CD8-positive, alpha-beta memory T cell (primary cell): ENCODE measurements at places on chromosomes 7 and 10.

GRCh38 chr7:22255834-22256233, 101.1 kb downstream of the RAPGEF5 start:
- DNase-seq: no peak

- DNase-seq: no peak
Measured at GRCh38 chr7:134747326-134747725, 32.1 kb upstream of the CALD1 start.

GRCh38 chr10:80199828-80200227, 5.5 kb downstream of the ANXA11 start:
- DNase-seq: no peak

GRCh38 chr7:2173189-2173827, 59.4 kb downstream of the MAD1L1 start:
- no peak for DNase-seq

GRCh38 chr7:101680406-101681145, 51.5 kb upstream of the MYL10 start:
- DNase-seq: no peak

- DNase-seq: no peak
Measured at GRCh38 chr10:65110009-65110408, 1588.8 kb downstream of the REEP3 start.

DNA sequence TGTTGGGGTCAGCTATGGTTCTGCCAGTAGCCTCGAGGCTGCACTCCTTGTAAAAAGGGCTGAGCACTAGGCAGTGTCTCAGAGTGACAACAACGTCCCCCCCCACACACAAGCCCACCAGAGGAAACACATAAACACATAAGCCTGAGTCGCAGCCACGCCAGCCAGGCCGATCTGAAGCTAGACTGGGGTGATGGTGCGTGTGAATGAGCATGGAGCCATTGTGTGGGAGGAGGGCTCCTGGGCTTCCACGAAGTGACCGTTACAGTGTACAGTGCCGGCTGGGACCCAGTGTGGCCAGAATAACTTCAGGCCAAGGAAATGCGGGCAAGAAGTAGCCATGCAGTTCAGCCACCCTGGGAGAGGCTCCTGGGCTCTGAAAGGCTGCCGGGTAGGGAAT, 3.7 kb upstream of the C10orf105 start:
- no peak for DNase-seq

GRCh38 chr7:8490391-8491045, 57.1 kb downstream of the NXPH1 start:
- no peak for DNase-seq

GRCh38 chr7:32489788-32490126, 423 bp downstream of the LSM5 start:
- no peak for DNase-seq

- DNase-seq: no peak
Measured at GRCh38 chr7:18896343-18896975, 221.0 kb downstream of the TWIST1 start.

DNA sequence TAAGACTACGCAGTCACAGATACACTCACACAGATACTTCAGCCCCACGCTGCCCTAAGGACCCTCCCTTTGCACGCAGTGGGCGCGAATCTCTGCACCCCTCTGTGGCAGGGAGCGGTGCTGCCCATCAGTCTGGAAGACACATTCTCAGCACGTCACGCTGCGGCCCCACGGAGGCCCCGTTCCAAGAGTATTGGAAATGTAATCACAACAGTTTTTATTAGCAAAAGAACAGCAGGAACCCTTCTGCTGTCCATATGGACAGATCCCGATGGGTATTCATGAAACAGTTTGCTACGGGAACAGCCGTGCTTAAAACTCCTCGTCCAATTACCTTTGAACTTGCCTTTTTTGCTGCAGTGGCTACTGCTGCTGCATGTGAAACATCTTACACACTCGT, 131.0 kb downstream of the RPS24 start:
- no peak for DNase-seq

DNA sequence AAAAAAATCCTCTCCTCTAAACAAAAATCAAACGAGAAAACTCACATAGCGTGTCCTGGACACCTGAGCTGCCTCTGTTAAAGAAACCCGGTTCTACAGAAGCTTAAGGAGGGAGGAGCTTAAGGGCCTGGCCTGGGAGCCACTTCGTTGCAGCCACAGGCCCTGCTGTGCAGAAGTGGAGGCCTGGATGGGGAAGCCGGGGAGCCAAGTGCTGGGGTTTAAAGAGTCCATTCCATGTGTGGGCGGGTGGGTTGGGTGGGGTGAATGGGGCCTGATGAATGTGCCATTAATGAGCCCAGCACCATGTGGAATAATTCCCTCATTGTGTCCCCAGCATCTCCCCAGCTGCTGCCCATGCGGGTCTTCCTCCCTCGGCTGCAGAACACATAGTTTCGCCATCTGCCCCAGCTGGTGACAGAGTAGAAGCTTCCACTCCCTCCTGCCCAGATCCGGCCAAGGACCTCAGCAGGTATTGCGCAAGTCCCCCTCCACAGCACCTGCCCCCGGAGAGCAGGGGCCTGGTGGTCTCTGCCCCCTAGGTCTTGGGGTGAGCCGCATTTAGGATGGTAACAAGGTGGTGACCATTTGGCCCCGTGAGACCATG, 127.8 kb upstream of the BTBD16 start:
- no peak for DNase-seq

DNA sequence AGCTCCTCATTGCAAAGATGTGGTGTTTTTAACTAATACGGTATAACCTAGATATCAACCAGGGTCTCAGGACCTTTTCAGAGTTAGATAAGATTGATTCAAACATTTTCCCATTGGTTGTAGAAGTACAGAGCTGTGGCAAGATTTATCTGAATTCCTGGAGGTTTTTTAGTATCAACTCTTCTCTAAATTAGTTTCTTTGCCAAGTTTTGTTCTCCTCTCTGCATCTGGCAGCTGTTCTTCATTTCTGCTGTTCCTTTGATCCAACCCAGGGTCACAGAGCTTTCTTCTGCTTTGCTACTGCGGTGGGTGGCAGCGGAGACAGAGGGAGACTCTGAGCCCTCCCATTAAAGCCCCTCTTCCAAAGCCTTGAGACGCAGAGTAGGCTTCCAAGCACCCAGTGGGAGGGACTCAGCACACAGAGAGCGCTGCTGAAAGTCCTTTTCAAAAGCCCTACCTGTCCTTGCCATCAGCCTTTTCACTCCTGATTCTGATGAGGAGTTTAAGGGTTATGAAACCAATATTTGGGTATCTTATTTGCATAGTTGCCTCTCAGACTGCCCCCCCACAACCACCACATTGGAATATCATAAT, 146.3 kb upstream of the EEPD1 start:
- no peak for DNase-seq

DNA sequence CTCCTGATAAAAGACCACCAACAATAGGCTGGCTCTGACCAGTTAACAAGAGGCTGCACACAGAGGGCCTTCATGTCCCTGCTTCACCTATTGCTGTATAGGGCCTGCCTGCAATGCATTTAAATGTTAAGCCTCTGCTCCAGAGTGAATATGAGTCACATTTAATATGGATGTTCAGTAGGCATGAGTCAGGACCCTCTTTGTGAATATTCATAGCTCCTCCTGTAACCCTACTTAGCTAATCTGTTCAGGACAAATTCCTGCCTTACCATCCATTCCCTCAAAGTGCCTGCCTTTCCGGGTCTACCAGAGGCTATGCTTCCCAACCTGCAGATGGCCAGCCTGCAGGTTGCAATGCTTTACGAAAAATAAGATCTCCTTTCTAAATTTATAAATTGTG, 32.5 kb downstream of the ARHGAP22 start:
- no peak for DNase-seq

DNA sequence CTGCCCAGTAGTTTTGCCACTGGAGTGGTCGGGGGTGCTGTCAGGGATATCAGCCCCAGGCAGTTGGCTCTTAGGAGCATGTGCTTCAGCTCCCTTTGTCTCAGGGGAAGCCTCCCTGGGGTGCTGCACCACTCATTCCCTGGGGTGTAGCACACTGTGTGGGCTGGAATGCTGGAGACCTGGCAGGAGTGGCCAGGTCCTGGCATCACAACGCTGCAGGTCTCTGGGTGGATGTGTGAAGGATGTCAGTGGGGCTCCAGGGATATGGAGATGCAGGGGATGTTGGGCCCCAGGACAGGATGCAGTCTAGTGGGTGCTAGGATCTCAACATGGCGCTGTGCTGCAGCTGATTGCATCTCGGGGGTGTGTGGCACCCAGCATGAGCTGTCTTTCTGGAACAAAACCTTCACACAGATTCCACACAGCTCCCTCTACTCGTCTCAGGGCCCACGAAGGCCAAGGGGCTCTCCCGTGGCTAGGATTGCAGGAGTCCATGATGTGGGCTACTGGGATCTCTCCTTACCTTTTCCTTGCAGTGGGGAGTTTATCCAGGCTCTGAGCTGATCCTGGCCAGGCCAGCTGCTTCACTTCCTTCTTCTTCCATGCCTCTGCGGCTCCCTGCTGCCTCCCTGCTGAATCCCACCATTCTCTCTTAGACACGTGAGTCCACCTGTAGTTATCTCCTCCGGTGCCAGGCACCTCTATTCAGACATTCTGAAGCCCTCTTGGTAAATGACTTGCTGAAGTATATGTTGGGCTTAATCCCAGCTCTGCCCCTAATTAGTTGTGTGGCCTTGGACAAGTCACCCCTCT, 295.1 kb downstream of the RPS24 start:
- no peak for DNase-seq

- no peak for DNase-seq
Measured at GRCh38 chr7:106518967-106519366, 142.0 kb downstream of the CCDC71L start.

GRCh38 chr10:78964952-78965633, 103.7 kb upstream of the ZMIZ1 start:
- DNase-seq: no peak

DNA sequence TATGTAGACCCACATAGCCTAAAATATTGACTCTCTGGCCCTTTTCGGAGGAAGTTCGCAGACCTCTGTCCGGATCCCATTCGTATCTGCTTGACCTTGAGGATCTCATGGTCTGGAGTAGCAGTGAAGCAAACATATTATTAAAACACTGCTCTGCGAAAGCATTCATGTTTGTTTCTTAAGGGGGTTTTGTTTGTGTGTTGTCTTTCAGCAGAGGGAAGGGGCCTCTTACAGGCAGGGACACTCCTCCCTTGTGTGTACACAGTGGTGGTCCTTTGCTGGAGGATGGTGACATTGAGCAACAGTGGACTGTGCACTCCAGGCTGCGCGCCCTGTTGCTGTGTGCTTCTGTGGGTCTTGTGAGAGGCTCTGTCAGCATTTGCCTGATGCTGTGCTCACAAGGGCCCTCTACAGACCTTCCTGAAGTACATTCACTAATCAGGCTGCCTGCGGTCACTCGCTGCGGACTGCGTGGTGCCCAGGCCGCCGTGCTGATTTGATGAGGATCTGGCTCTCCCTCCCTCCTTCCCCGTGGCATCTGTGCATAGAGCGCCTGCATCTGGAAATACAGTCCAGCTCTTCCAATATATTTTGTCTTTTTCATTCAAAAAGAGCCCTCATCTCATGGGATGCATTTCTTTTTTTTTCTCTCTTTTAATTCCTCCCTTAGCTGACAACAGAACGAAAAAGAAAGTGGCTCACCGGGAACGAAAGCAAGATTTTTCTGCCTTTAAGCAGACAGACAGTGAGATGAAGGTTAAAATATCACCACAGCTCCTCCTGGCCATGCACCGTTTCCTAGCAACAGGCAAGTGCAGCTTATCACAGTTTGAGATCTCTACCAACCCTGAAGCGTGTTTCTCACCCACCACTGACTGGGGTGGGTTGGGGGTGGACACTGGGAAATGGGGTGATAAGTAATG, 135.8 kb downstream of the CNNM2 start:
- peak; percentile 46 for DNase-seq

DNA sequence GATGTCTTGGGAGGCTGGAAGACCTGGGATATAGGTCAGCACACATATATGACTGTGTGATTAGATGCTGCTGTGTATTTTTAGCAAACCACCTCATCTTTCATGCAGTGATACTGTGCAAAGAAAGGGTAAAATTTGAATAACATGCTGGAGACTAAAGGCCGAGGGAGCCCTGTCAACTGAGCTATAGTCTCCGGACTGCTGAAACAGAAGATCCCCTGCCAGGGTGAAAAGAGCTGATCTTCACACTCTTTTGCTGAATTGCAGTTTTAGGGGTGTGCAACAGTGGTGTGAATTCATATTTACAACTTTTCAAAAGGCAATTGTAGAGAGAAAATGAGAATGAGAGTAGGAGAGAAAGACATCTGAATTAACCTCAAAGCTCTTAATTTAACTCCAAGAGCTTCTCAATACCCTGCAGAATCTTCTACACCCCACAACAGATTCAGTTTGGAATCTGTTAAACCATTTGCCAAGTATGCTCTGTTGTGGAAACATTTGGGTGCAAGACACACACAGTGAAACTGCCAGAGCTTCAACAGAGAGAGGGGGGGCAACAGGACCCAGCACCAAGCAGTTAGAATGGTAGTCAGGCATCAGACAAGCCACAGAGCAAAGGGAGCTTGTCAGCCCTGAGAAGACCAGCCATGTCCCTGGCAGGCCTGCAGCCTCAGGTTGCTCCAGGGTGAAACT, 190.1 kb upstream of the STK17A start:
- no peak for DNase-seq

- DNase-seq: no peak
Measured at GRCh38 chr7:37035631-37036030, 311.3 kb upstream of the AOAH start.

GRCh38 chr7:97246317-97246716, 128.8 kb downstream of the SDHAF3 start:
- no peak for DNase-seq

DNA sequence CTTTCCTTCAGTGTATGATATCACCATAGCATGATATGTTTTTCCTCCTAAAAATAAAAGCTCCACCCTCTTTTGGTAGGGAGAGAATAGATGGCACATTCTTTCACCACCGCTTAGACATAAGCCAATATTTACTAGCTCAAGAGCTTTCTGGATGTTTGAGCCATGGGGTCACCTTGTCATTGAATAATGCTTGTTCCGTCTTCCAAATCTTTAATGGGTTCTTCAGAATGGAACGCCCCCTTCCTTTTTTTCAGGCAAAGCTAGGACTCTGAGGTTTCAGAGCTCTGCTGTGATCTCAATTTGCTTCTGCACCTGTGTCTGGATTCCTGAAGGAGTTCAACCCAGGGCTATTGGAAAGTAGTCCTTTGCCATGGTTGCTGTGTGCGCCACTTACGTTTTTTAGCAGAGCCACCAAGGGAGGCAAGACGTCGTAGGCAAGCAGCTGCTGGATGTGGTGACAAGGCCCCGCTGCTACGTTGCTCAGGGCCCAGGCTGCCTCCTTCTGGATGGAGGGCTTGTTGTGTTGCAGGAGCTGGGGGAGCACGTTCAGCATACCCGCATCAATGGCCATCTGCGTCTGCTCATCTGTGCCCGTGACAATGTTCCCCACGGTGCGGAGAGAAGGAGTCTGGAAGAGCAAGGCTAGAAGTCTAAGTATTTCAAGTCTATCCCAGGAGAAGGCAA, 23.2 kb downstream of the KPNA7 start:
- DNase-seq: no peak

DNA sequence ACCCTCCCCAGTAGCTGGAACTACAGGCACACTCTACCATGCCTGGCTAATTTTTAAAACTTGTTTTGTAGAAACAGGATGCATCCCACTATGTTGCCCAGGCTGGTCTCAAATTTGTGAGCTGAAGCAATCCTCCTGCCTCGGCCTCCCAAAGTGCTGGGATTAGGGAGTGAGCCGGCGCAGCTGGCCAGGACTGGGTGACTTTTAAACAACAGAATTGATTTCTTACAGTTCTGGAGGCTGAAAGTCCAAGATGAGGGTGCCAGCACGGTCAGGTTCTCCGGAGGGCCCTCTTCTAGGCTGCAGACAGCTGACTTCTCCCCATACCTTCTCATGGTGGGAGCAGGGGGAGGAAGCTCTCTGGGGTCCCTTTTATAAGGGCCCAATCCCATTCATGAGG, 75.2 kb upstream of the CHST15 start:
- no peak for DNase-seq
